Amniotic epithelial cell (primary cell): ENCODE measurements at places on chromosomes 3 and 15.

- peak; percentile 59 for DNase-seq
These were observed 615.6 kb upstream of the ADAMTS9 start for GRCh38 chr3:65303431-65303830.

GRCh38 chr15:45376300-45376928, 1.9 kb downstream of the GATM start:
- no peak for DNase-seq

DNA sequence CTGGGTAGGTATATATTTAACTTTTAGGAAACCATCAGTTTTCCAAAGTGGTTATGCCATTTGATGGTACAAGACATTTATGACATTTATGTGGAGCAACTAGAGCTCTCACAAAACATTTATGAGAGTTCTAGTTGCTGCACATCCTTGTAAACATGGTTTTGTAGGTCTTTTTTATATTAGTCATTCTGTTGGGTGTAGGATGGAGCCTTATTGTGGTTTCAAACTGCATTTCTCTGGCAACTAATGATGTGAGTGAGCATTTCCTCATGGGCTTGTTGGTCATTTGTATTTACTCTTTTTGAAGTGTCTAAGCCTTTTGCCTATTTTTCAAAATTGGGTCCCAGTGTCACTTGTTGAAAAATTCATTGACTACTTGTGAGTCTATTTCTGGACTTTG, 45.7 kb upstream of the MGLL start:
- DNase-seq, result peak; percentile 43

DNA sequence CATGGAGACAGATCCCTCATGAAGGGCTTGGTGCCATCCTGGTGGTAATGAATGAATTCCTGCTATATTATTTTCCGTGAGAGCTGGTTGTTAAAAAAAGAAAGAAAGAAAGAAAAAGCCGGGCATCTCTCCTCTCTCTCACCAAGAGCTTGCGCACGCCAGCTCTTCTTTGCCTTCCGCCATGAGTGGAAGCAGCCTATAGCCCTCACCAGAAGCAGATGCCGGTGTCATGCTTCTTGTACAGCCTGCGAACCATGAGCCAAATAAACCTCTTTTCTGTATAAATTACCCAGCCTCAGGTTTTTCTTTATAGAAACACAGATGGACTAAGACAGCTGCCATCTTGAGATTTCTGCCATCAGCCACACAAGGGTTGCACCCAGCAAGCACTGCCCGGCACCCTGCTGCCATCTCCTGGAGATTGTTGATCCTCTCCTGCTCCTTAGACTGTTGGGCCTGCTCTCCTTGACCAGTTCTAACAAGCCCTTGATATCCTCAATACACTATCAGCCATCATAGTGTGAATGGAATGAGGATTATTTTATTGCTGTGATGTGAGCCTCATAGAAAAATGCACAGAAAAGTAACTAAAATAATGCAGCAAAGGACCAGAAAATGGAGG, 3.5 kb upstream of the AHSG start:
- DNase-seq, result peak; percentile 28

GRCh38 chr3:33001889-33002288, 50.4 kb downstream of the CCR4 start:
- DNase-seq, result no peak

- DNase-seq, result no peak
These were observed 14.1 kb upstream of the ETV5 start for GRCh38 chr3:186123012-186123411.

DNA sequence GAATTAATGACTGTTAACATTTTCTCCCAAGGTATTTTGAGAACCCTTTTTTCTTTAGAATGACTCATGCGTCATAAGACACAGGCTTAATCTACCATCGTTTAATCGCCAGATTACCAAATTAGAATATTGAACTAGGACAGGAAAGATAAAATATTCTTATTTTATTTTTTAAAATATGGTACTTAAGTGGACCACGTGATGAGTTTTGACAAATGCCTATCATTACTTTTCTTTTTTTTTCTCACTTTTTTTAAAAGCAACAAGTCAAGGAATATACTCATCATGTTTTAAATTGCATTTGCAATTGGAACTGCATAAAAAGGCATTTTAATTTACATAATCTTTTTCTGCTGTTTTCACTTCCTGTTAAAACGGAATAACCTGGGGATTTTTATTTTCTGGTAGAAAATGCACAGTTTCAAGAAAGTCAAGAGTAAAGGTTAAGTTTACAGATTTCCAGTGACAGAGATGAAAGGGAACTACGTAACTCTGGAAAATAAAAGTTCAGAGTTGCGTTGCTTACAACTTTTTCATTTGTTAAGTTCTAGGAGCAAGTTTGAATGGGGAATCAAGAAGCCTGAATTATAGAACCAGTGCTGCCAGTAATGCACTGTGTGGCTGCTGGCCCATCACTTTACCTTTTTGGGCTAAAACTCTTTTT, 23.6 kb downstream of the SIAH2 start:
- DNase-seq, result no peak

- DNase-seq, result peak; percentile 62
These were observed 291.1 kb upstream of the ROPN1 start for GRCh38 chr3:124282751-124283651.

GRCh38 chr3:48151058-48151806, 37.0 kb downstream of the CDC25A start:
- DNase-seq, result peak; percentile 69

GRCh38 chr3:135172191-135172869, 377.3 kb downstream of the EPHB1 start:
- DNase-seq, result no peak

DNA sequence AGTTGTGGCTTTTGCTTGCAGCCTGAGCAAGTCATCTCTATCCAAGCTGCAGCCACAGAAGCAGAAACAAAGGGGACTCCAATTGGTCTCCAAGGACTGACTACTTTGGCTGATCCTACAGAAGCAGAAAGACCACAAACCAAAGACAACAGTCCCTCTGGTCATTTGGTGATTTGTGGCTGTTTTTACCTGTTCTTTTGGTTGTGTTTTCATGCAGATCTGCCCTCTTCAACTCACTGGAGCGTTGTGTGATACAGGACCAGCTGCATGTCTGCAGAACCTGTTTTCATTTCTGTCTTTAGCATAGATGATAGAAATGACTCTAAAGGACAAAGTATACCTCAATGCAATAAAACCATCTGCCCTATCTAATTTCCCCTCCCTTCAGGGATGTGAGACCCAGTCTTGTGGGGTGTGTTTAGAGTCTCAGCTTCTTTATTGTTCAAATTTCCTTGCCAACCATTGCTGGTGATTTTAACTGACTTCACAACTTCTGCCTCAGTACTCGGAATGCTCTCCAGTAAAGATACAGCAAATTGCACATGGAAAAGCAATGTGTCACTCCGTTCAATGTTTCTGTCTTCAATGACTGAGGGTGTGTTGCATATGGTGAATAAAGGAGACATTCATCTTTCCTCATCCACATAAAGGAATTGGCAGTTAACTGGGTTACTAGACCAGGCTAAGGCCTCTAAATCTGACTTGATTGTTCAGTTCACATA, 48.9 kb upstream of the SLC7A14 start:
- no peak for DNase-seq

DNA sequence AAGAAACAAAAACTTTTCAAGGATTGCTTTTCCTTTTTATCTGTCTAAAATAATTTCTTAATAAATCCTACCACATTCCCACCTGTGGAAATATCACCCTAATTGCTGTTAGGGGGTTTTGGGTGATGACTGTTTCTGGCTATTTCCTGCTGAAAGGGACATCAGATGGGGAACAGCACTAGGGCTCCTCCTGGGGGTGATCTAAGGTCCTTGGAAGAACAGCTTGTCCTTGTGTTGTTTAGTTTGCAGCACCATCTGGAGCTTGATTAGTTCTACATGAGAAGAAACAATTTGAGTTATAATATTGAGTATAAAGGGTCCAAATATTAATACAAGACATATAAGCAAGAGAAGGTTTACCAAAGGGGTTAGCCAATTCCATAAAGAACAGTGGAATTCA, 18.7 kb downstream of the OR5H15 start:
- DNase-seq, result no peak

GRCh38 chr3:78221300-78221699, 1181.4 kb downstream of the ROBO2 start:
- DNase-seq, result no peak

GRCh38 chr15:74144153-74144775, 13.9 kb downstream of the ISLR2 start:
- DNase-seq, result no peak

GRCh38 chr3:89104499-89104898, 2.9 kb upstream of the EPHA3 start:
- no peak for DNase-seq
